ENCODE measurements at places on chromosomes 11 and 22. TPM values are rescaled to one million over a fixed set of nuclear protein-coding genes. Genes with fewer than 3 reads are reported as not detected.
A peak's percentile ranks its signal among the peaks of the same experiment; 100 is the strongest.

TMEM25 gene
- total RNA-seq: 9.5 TPM

- H3K4me3 ChIP-seq: no peak overlapping the region
- H3K36me3 ChIP-seq: no peaks in the 10 kb centered on the region
- no peak for DNase-seq
- H3K4me1 ChIP-seq: peaks cover 21% of the 10 kb centered on the region
These were observed 26.6 kb downstream of the SC5D start for GRCh38 chr11:121318848-121319834.

GRCh38 chr11:45684440-45684839 lies 19.0 kb upstream of the CHST1 start:
- no peak for DNase-seq
- no peaks in the 10 kb centered on the region for H3K36me3 ChIP-seq
- H3K27ac ChIP-seq: no peak overlapping the region
- peaks cover 14% of the 10 kb centered on the region for H3K27me3 ChIP-seq
- H3K4me3 ChIP-seq: no peak overlapping the region

DNA sequence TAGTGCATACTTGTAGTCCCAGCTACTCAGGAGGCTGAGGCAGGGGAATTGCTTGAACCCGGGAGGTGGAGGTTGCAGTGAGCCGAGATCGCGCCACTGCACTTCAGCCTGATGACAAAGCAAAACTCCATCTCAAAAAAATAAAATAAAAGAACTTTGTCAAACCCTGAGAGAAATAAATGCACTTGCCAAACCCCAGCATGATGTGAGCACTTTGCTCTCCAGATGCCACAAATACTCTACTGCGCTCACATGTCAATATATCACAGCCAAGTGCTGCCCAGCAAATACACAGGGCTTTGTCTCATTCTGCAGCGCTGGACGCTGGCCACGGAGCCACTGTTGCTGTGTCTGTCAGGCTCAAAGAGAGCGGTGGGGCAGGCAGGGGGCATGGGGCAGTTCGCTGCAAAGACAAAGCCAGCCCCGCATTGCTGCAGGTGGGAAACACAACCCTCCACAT lies 45.1 kb downstream of the AHNAK start:
- H3K4me1 ChIP-seq: peaks cover 6% of the 10 kb centered on the region
- peaks cover 28% of the 10 kb centered on the region for H3K27me3 ChIP-seq
- no peak overlapping the region for H3K4me3 ChIP-seq
- no peak overlapping the region for H3K27ac ChIP-seq
- DNase-seq: no peak

DNA sequence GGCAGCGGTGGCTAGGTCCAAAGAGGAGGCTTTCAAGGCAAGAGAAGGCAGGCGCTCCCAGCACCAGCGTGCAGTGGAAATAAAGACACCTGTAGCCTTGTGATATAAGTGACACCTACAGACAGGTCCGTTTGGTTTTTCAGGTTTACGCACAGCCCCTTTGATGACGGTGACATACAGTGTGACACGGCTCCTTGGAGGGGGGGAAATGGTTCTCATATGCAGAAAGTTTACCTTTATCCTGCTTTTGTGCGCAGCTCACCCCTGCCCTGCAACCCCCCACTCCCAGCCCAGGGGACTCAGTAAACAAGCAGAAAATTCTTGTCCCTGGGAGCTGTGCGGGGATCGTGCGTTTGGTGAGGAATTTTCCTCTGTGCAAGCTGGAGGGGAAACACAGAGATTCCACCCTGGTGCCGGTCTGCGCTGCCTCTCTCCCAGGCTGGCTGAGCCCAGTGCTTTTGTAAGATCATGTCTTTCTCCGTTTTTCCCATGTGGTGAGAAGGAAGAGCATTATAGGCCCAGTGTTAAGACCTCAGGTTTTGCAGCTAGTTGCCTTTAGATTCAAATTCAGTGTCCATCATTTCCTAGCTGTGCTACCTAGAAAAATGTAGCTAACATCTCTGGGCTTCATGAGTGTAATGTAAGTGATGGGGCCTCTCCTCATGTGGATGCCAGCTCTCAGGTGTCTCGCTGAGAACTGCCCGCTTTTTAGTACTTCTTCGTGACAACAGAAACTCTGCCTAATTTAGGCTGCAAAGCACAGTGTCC lies at the start of gene ELF5:
ELF5 (minus strand) TSS at position 113 of the 768 bp plus-strand sequence. CDS start 8,045 bp downstream, outside the sequence.
- H3K27me3 ChIP-seq: peaks cover 9% of the 10 kb centered on the region
- no peaks in the 10 kb centered on the region for H3K4me1 ChIP-seq
- no peak for DNase-seq
- no peaks in the 10 kb centered on the region for H3K36me3 ChIP-seq
- no peak within 1 kb of the TSS for H3K4me3 ChIP-seq

DNA sequence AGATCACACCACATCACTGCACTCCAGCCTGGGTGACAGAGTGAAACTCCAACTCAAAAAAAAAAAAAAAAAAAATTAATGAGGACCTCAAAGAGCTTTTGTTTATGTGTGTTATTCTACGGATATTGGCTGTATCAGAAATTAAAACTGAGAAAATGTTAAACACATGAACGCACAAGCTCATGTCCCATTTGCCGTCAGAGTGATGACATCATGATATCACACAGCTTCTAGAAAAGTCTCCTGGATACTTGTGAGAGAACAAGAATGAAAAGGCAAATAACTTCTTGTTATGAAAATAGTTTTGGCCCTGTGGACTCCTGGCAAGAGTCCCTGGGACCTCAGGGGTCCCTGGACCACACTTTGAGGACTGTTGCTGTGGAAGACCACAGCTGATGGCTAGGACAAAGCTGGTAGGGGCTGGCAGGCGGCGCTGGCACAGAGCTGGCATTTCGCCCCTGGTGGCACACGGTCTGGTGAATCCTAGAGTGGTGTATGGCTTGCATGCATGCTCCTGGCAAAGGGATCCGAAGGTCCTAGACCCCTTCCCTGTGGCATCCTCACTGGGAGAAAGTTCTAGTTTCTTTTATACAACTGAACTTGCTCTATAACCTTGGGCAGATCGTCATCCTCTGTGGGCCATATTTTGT lies 73.7 kb downstream of the NAT10 start:
- H3K4me1 ChIP-seq: peaks cover 58% of the 10 kb centered on the region
- no peak overlapping the region for H3K4me3 ChIP-seq
- no peak for DNase-seq

DNA sequence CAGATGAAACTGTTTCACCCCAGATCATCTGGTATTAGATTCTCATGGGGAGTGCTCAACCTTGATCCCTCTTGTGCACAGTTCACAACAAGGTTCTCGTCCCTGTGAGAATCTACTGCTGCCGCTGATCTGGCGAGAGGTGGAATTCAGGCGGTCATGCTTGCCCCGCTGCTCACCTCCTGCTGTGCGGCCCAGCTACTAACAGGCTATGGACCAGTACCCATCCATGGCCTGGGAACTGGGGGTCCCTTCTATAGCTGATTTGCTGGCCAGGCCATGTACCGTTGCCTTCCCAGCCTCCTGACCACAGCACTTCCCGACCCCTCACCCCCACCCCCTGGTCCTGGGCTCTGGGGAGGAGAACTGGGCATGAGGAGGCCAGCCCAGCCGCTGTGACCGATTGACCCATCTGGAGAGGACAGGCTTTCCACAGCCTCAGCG lies 2.6 kb downstream of the PHLDA2 start:
- peaks cover 16% of the 10 kb centered on the region for H3K4me1 ChIP-seq
- no peak for DNase-seq
- peaks cover 15% of the 10 kb centered on the region for H3K27me3 ChIP-seq

PLA2G3 gene
- total RNA-seq: not detected

GRCh38 chr11:70246196-70246595 lies 24.3 kb upstream of the PPFIA1 start:
- H3K27me3 ChIP-seq: no peaks in the 10 kb centered on the region
- no peak overlapping the region for H3K4me3 ChIP-seq
- no peaks in the 10 kb centered on the region for H3K4me1 ChIP-seq
- H3K36me3 ChIP-seq: no peaks in the 10 kb centered on the region
- no peak for DNase-seq
- no peak overlapping the region for H3K27ac ChIP-seq

GRCh38 chr11:131428853-131429252 lies 58.4 kb downstream of the NTM start:
- no peak overlapping the region for H3K27ac ChIP-seq
- H3K4me3 ChIP-seq: no peak overlapping the region
- H3K27me3 ChIP-seq: no peaks in the 10 kb centered on the region
- no peak for DNase-seq

- H3K27ac ChIP-seq: peak overlapping the region; percentile 39
- DNase-seq: no peak
- H3K4me3 ChIP-seq: no peak overlapping the region
- peaks cover 4% of the 10 kb centered on the region for H3K27me3 ChIP-seq
- peaks cover 31% of the 10 kb centered on the region for H3K4me1 ChIP-seq
These were observed 15.8 kb downstream of the UPB1 start for GRCh38 chr22:24510637-24511625.

OR6T1 gene
- total RNA-seq: not detected

TRIM68 gene
- total RNA-seq: 11.0 TPM

- no peak for DNase-seq
- H3K27ac ChIP-seq: no peak overlapping the region
- no peak overlapping the region for H3K4me3 ChIP-seq
- no peaks in the 10 kb centered on the region for H3K4me1 ChIP-seq
These were observed 1512.0 kb downstream of the BRD1 start for GRCh38 chr22:48315439-48316256.

DNA sequence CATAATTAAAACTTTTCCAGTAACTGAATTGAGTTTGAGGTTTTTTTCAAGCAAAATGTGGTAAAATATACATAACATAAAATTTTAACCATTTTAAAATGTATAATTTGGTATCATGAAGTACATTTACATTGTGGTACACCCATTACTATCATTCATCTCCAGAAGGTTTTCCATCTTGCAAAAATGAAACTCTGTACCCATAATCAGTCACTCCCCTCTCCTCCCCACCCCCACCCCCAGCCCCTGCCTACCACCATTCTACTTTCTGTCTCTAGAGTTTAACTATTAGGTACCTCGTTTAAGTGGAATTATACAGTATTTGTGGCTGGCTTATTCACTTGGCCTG lies 63.7 kb downstream of the MICAL2 start:
- H3K4me3 ChIP-seq: peak overlapping the region; percentile 73
- peaks cover 70% of the 10 kb centered on the region for H3K4me1 ChIP-seq
- H3K27me3 ChIP-seq: no peaks in the 10 kb centered on the region
- H3K27ac ChIP-seq: peak overlapping the region; percentile 98
- DNase-seq: no peak
- H3K36me3 ChIP-seq: peaks cover 83% of the 10 kb centered on the region

- peaks cover 2% of the 10 kb centered on the region for H3K36me3 ChIP-seq
- H3K4me3 ChIP-seq: no peak overlapping the region
- no peaks in the 10 kb centered on the region for H3K27me3 ChIP-seq
- no peak for DNase-seq
These were observed 49.8 kb downstream of the OSBPL5 start for GRCh38 chr11:3115321-3115720.

OR52E8 gene
- not detected for total RNA-seq

GGTLC3 gene
- not detected for total RNA-seq

PTS gene
- 33.4 TPM for total RNA-seq

DNA sequence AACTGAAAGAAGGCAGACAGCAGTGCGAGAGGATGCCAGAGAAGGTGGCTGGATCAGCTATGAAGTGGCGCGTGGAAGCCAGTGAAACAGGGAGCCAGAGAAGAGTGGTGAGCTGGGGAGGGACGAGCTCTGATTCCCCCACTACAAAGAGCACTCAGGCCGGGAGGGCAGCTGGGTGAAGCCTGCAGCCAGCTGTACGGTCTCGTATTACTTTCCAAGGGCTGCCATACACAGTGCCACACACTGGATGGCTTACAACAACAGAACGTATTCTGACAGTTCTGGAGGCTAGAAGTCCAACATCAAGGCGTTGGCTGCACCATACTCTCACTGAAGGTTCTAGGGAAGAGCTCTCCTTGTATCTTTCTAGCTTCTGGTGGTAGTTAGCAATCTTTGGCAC lies 47.1 kb upstream of the WNT11 start:
- H3K4me1 ChIP-seq: no peaks in the 10 kb centered on the region
- H3K27ac ChIP-seq: no peak overlapping the region
- H3K27me3 ChIP-seq: peaks cover 2% of the 10 kb centered on the region
- no peak for DNase-seq
- no peak overlapping the region for H3K4me3 ChIP-seq

COX8A gene
- total RNA-seq: 326 TPM

- no peaks in the 10 kb centered on the region for H3K27me3 ChIP-seq
- H3K27ac ChIP-seq: no peak overlapping the region
- H3K4me1 ChIP-seq: peaks cover 21% of the 10 kb centered on the region
- DNase-seq: no peak
- no peak overlapping the region for H3K4me3 ChIP-seq
These were observed 3.7 kb upstream of the RELT start for GRCh38 chr11:73372375-73372993.

DNA sequence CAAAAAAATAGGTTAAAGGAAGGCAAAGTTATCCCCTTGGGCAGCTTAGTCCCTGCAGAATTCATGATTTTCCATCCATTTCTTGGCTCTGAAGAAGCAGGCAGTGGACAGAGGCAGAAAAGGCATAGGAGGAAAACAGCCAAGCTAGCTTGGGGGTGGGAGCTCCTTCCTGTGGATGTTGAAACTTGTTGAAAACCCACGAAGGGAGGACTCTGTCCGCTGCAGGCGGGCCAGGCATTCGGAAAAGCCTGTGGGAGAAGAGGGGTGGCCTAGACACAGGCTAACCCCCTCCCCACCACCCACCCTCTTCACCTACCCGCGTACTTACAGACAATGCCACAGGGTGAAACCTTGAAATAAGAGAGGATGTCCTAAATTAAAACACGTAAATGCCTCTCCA lies 72.1 kb downstream of the C22orf31 start:
- H3K4me3 ChIP-seq: no peak overlapping the region
- no peak overlapping the region for H3K27ac ChIP-seq
- H3K27me3 ChIP-seq: peaks cover 20% of the 10 kb centered on the region
- DNase-seq: no peak
- H3K4me1 ChIP-seq: no peaks in the 10 kb centered on the region

- no peak within 1 kb of the TSS for H3K27ac ChIP-seq
- no peak for DNase-seq
- peaks cover 9% of the 10 kb centered on the region for H3K4me1 ChIP-seq
- peaks cover 61% of the 10 kb centered on the region for H3K27me3 ChIP-seq
- no peak within 1 kb of the TSS for H3K4me3 ChIP-seq
These were observed at the start of gene CHRM1 for GRCh38 chr11:62921201-62921572. Gene CHRM1 (minus strand): TSS chr11:62921363. CDS start chr11:62911100, 10,263 bp downstream.

GRCh38 chr11:110582728-110583432 lies 129.4 kb downstream of the ARHGAP20 start:
- H3K27ac ChIP-seq: no peak overlapping the region
- no peak for DNase-seq
- no peak overlapping the region for H3K4me3 ChIP-seq
- H3K36me3 ChIP-seq: no peaks in the 10 kb centered on the region
